ENCODE measurements at places on chromosomes 6 and 20. TPM values are rescaled to one million over a fixed set of nuclear protein-coding genes. Genes with fewer than 3 reads are reported as not detected.

DNA sequence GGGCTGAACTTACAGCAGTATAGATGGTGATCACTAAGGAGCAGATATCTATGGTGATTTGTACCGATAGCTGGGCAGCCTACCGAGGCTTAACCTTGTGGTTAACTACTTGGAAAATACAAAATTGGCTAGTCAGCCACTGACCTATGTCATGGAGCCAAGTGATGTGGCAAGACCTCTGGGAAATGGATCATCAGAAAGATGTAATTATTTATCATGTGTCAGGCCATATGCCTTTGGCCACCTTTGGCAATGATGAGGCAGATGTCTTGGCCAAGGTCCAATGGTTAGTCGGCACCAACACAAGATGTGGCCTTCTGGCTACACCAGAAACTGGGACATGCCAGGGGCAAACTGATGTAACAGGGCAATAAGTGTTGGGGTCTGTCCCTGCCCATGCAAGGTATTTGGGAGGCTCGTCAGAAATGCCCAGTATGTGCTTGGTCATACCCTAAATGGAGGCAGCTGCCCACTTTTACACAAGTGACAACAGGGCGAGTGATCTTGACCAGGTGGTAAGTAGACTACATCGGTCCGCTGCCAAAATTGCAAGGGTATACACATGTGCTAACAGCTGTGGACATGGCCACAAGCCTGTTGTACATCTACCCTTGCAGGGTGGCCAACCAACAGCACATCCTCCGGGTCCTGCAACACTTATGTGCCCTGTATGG is 30.1 kb downstream of the HDDC2 start:
- peaks cover 47% of the 10 kb centered on the region for H3K36me3 ChIP-seq
- no peaks in the 10 kb centered on the region for H3K27me3 ChIP-seq
- no peak overlapping the region for H3K27ac ChIP-seq
- H3K4me1 ChIP-seq: no peaks in the 10 kb centered on the region

DNA sequence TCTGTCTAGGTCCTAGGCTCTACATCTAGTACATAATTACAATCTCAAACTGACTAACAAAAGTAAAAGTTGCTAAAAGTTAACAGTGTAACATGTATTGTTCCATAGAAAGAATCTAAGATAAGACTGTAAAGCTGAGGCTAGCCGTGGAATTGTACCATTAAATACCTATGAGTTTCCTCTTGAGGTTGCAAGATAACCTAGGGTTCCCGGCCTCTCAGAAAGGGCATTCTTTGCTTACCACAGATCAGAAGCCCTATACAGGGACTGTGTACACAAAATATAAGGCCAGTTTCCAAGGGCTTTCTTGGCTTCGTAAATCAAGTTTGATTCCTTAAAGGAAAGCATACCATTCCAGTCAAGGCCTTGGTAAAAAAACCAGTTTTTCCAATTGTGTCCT is 11.5 kb upstream of the SLC52A3 start:
- H3K4me3 ChIP-seq: no peak overlapping the region
- no peaks in the 10 kb centered on the region for H3K4me1 ChIP-seq

The RIPPLY2 gene
- total RNA-seq: not detected

DNA sequence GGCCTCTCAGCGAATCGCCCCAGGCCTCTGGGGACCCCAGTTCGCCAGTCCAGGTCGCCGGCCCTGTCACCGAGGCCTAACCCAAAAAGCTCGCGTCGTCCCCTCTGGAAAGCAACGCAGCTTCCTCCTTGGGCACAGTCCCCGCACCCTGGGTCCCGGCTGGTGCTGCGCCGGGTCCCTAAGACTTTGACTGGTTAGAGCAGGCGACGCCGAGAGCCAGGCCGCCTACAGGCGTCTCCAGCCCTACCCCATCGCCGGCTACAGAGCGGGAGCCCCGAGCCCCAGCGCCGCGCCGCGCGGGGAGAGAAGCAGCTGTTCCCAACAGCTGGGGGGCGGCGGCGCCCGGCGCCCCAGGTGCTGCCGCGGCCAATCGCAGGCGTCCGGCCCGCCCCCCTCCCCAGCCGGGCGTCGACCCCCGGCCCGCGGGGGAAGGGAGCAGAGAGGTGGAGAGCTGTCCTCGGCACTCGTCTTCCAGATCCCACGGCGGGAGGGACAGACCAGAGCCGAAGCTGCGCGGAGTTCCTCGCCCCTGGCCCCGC is 540 bp upstream of the RBM24 start:
- H3K27me3 ChIP-seq: peaks cover 84% of the 10 kb centered on the region
- no peaks in the 10 kb centered on the region for H3K36me3 ChIP-seq
- H3K4me3 ChIP-seq: no peak overlapping the region
- peak; percentile 11 for DNase-seq
- peaks cover 12% of the 10 kb centered on the region for H3K4me1 ChIP-seq

DNA sequence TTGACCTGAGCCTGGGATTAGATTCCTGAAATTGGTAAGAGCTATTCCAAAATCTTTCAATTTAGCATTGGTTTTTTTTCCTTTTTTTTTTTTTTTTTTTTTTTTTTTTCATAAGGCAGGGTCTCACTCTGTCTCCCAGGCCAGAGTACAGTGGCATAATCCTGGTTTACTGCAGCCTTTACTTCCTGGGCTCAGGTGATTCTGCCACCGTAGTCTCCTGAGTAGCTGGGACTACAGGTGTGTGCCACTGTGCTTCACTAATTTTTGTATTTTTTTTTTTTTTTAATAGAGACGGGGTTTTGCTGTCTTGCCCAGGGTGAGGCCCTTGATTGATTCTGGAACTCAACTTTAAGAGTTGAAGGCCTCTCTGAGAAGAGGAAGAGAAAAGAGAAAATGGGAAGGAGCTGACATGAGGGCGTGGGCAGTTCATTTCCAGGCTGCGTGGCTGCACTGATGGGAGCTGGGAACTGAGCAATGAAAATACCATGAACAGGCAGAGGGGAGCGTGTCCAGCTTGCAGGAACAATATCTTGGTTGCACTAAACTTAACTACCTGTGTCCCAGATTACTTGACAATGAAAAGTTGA is 24.6 kb downstream of the KDM1B start:
- DNase-seq: no peak
- H3K4me3 ChIP-seq: no peak overlapping the region
- no peak overlapping the region for H3K27ac ChIP-seq
- peaks cover 1% of the 10 kb centered on the region for H3K4me1 ChIP-seq
- H3K36me3 ChIP-seq: peaks cover 42% of the 10 kb centered on the region

- H3K4me3 ChIP-seq: peak overlapping the region; percentile 65
- H3K4me1 ChIP-seq: peaks cover 86% of the 10 kb centered on the region
- peak overlapping the region; percentile 92 for H3K27ac ChIP-seq
- H3K27me3 ChIP-seq: no peaks in the 10 kb centered on the region
- H3K36me3 ChIP-seq: peaks cover 91% of the 10 kb centered on the region
Measured at GRCh38 chr20:53576586-53577318, 16.9 kb downstream of the ZNF217 start.

The CNPY3 gene
- 53.6 TPM for total RNA-seq

DNA sequence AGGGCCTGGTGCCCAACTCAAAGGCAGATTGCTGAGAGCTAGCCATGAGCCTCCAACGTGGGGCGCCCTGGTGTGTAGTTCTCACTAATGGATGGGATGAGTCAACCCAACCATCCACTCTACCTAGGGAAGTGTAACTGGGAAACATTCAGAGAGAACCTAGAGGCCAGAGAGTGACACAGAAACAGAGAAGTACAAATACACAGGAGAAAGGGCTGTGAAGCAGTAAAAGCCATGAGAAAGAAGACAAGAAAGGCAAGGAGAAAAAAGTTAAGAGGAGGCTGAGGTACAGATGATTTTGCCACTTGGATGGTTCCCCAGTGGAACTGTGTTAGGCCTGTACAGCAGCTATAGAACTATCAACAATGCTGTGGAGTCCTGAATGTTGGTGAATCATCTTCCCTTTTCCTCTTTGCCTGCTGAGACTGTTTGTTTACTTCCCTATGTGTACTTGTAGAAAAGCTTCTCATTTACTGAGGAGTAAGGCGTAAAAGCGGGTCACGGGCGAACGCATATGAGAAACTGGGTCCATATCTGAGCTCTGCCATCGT is 39.0 kb downstream of the MAN1A1 start:
- no peaks in the 10 kb centered on the region for H3K27me3 ChIP-seq
- peaks cover 55% of the 10 kb centered on the region for H3K4me1 ChIP-seq
- no peak for DNase-seq
- peaks cover 32% of the 10 kb centered on the region for H3K36me3 ChIP-seq
- no peak overlapping the region for H3K4me3 ChIP-seq
- no peak overlapping the region for H3K27ac ChIP-seq

GRCh38 chr6:159959165-159959975 is 9.5 kb upstream of the IGF2R start:
- H3K36me3 ChIP-seq: no peaks in the 10 kb centered on the region
- peaks cover 16% of the 10 kb centered on the region for H3K4me1 ChIP-seq
- H3K4me3 ChIP-seq: no peak overlapping the region
- H3K27ac ChIP-seq: no peak overlapping the region

The PPP2R5D gene
- total RNA-seq: 43.0 TPM

The PRDM1 gene
- 13.4 TPM for total RNA-seq

DNA sequence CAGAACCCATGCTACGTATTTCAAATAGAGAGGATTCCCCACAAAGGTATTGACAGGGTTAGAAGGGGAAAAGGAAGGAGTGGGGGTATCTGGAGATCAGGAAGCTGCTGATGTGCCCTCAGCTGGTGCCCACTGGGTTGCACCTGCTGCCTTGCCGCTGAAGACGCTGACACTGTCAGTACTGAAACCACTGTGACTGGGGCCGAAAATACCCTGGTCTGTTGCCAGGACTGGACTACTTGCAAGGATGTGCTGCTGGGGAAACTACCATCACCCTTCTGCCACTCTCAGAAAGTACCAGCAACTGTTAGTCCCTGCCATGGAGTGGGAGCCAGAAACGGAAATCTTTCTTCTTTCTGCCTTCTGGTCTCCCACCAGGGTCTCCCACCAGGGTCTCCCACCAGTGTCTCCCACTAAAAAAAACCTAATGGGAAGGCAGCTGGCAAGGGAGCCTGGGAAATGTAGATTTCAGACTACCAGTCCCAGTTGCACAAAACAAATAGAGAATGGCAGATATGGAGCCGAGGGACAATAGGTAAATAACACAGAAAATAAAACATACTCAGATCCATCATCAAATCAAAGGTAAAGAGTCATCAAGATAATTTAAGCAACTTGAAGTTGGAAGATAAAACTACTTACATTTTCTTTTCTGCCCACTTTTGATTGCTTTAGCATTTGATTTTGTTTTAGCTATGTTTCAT is 204.8 kb downstream of the TPBG start:
- no peak overlapping the region for H3K4me3 ChIP-seq
- no peaks in the 10 kb centered on the region for H3K4me1 ChIP-seq
- no peak for DNase-seq
- H3K27me3 ChIP-seq: no peaks in the 10 kb centered on the region

- H3K4me1 ChIP-seq: peaks cover 3% of the 10 kb centered on the region
- H3K4me3 ChIP-seq: no peak overlapping the region
- DNase-seq: no peak
- peaks cover 8% of the 10 kb centered on the region for H3K36me3 ChIP-seq
- no peak overlapping the region for H3K27ac ChIP-seq
Measured at GRCh38 chr6:70538376-70538775, 28.4 kb upstream of the SDHAF4 start.

DNA sequence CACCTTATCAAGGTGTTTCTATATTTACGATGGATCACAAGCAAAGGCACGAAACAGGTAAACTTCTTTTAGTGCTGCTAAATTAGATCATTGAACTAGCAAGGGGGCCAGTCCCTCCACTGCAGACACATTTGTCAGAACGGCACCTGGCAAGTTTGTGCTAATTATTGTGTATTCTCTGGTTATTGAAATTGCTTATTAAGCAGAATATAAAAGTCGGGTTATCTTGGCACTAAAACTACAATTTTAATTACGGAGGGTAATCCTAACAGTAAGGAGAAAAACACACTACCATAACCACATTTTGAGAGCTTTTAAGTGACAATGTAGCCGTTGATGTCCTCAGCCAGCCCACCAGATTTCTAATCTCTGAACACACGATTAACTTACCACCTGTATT is 118.9 kb upstream of the BTN3A2 start:
- peaks cover 6% of the 10 kb centered on the region for H3K36me3 ChIP-seq
- H3K4me3 ChIP-seq: no peak overlapping the region
- H3K27me3 ChIP-seq: peaks cover 2% of the 10 kb centered on the region
- DNase-seq: no peak
- no peak overlapping the region for H3K27ac ChIP-seq

DNA sequence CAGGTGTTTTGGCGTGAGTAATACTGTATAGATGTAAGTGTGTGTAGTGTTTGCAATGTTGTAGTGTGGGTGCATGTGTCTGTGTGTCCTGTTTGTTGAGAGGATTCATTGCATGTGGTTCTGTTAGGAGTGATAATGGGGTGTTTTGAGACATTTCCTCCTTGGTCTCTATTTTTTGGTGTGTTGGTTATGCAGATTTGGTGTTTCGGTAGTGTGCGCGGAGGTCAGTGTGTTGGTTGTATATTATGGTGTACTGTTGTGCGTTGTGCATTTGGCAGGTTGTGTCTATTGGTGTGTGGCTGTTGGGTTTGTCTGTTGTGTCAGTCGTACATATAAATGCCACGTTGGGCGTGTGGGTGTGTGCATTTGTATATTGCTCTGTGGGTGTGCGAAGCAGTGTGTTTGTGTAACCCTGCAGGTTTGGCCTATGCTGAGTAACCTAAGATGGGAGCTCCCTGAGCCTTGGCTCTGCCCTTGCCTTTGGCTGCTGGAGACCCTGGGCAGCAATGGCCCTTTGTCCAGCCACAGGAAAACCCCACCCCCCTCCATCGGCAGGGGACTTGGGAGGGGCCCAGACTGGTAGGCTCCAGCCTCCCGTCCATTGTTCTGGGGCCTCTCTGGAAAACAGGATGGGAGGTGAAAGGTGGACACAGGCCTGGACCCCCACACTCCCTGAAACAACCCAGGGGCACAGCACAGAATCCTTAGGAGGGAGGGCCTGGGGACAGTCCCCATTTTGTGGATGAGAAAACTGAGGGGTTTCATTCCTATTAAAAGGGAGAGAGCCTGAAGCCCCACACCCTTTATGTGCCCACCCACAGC is 10.3 kb upstream of the ID1 start:
- H3K27me3 ChIP-seq: no peaks in the 10 kb centered on the region
- no peak for DNase-seq
- no peak overlapping the region for H3K27ac ChIP-seq
- no peaks in the 10 kb centered on the region for H3K36me3 ChIP-seq
- H3K4me1 ChIP-seq: peaks cover 8% of the 10 kb centered on the region
- no peak overlapping the region for H3K4me3 ChIP-seq

DNA sequence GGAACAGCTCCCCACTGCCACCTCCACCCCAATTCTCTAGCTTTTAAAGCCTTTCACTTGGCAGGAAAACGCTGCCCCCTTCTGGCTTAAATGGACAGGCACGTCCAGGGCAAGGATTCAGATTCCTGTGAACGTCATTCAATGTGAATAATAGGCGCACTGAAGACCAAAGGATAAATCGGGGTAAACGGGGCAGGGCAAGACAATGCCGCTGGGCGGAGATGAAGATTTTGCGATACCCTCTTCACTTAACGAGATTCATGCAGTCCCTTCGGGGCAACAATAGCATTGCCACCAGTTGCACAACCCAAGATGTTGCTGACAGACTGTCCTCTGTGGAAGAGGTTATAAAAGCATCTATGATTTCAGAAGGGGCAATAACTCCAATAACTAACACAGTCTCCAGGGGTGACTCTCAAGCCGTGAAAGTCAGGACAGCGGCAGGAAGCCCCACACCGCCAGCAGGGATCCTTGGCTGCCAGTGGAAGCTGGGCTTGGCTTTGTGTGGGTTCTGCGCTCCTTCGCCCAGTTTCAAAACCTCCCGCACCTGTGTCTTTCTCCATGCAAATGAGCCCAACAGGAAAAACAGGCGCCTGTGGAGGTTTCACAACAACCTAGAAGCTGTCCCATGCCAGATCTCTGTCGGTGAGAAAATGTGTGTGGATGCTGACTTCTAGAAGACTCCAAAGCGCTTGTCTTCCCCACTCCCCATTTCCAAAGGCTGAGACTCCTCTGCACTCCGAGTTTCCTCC is 291.8 kb downstream of the BMP7 start:
- peak; percentile 13 for DNase-seq
- H3K27ac ChIP-seq: no peak overlapping the region
- H3K4me3 ChIP-seq: no peak overlapping the region
- no peaks in the 10 kb centered on the region for H3K4me1 ChIP-seq
- H3K27me3 ChIP-seq: peaks cover 64% of the 10 kb centered on the region
